Skin of body (tissue), 3 donors: ENCODE measurements at places on chromosomes 13 and 19. TPM values are rescaled to one million over a fixed set of nuclear protein-coding genes. Genes with fewer than 3 reads are reported as not detected.

The FGF9 gene
- 0.99 TPM for total RNA-seq

The CYP4F11 gene
- total RNA-seq = not detected

The LILRA6 gene
- total RNA-seq = 1.4 TPM

The MAMSTR gene
- 1.7 TPM for total RNA-seq

The FXYD7 gene
- 0.59 TPM for total RNA-seq
